ENCODE measurements at places on chromosomes 6 and 20.

- peak within 1 kb of the TSS; percentile 44 for H3K4me3 ChIP-seq
- peak; percentile 88 for DNase-seq
Observed at GRCh38 chr6:30914076-30914853, at the start of gene VARS2. VARS2 (plus strand) TSS chr6:30914238; CDS start chr6:30914837, 599 bp downstream.

GRCh38 chr20:8812817-8813216 lies 256.1 kb upstream of the PLCB4 start:
- H3K27ac ChIP-seq: no peak overlapping the region
- DNase-seq: no peak
- no peak overlapping the region for H3K4me3 ChIP-seq
- no peaks in the 10 kb centered on the region for H3K36me3 ChIP-seq

- H3K27ac ChIP-seq: no peak overlapping the region
- H3K36me3 ChIP-seq: no peaks in the 10 kb centered on the region
- H3K4me1 ChIP-seq: peaks cover 1% of the 10 kb centered on the region
- no peaks in the 10 kb centered on the region for H3K27me3 ChIP-seq
- DNase-seq: peak; percentile 19
Observed at GRCh38 chr6:145036848-145037567, 698.3 kb downstream of the EPM2A start.

GRCh38 chr20:46970937-46971630 lies 76.4 kb downstream of the EYA2 start:
- H3K27ac ChIP-seq: no peak overlapping the region
- H3K27me3 ChIP-seq: no peaks in the 10 kb centered on the region
- no peaks in the 10 kb centered on the region for H3K4me1 ChIP-seq
- H3K36me3 ChIP-seq: no peaks in the 10 kb centered on the region
- peak; percentile 97 for DNase-seq

DNA sequence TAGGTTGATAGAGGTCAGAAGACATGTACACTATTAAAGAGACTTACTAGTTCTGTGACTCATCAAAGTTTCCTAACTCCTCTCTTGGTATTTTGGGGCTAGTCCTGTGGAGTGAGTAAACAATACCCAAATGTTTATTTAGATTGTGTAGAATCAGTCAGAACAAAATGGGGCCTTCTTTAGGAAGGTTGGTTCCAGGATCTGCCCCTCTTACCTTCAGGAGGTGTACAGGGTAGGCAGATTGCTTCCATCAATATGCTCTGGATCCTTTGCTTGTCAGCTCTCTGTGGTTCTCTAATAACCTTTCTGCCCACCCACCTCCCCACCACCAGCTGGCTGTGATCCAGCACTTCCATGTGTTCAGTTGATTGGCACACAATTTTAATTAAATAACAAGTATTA lies 107.0 kb downstream of the POPDC3 start:
- H3K4me1 ChIP-seq: no peaks in the 10 kb centered on the region
- no peak overlapping the region for H3K4me3 ChIP-seq
- peak; percentile 38 for DNase-seq
- H3K27me3 ChIP-seq: peaks cover 2% of the 10 kb centered on the region
- no peak overlapping the region for H3K27ac ChIP-seq
- H3K36me3 ChIP-seq: no peaks in the 10 kb centered on the region

GRCh38 chr20:24783631-24784492 lies 165.2 kb upstream of the CST7 start:
- no peak for DNase-seq
- H3K36me3 ChIP-seq: no peaks in the 10 kb centered on the region
- no peak overlapping the region for H3K4me3 ChIP-seq
- H3K27ac ChIP-seq: no peak overlapping the region

DNA sequence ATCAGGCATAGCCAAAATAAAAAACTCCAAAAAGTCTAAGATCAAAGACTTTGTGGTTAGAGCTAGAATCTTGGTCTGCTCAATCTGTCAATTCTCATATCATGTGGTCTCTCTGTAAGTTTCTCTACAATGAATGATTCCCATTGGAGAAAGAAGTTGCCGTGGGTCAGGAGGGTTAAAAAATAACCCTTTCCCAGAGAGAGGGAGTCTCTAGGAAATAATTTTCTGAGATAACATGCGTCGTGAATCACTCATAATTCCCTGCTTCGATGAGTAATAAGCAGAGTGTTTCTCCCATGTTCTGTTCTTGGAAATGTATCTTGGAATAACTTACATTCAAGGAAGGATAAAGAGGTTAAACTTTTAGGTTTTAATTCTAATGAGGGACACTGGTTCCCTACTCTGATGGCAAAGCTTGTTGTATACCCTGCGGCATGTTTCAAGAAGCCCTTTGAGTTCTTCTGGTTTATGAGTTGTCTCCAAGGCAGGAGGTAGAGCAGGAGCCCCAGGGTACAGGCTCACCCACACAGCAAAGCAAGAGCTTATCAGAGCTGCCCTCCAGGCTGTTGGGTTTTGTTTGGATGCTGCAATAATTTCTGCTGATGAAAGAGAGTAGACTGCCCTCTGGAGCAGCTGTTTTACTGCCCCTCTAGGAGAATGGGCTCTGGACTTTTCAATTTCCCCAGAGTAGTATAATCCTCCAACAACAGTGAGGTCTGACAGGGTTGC lies 599.1 kb downstream of the QKI start:
- H3K27me3 ChIP-seq: no peaks in the 10 kb centered on the region
- H3K36me3 ChIP-seq: no peaks in the 10 kb centered on the region
- H3K27ac ChIP-seq: no peak overlapping the region
- no peak for DNase-seq
- H3K4me3 ChIP-seq: no peak overlapping the region
- H3K4me1 ChIP-seq: no peaks in the 10 kb centered on the region

- H3K4me3 ChIP-seq: no peak overlapping the region
- no peak overlapping the region for H3K27ac ChIP-seq
- no peak for DNase-seq
- H3K36me3 ChIP-seq: no peaks in the 10 kb centered on the region
- no peaks in the 10 kb centered on the region for H3K27me3 ChIP-seq
Observed at GRCh38 chr6:47362857-47363461, 53.3 kb upstream of the TNFRSF21 start.

DNA sequence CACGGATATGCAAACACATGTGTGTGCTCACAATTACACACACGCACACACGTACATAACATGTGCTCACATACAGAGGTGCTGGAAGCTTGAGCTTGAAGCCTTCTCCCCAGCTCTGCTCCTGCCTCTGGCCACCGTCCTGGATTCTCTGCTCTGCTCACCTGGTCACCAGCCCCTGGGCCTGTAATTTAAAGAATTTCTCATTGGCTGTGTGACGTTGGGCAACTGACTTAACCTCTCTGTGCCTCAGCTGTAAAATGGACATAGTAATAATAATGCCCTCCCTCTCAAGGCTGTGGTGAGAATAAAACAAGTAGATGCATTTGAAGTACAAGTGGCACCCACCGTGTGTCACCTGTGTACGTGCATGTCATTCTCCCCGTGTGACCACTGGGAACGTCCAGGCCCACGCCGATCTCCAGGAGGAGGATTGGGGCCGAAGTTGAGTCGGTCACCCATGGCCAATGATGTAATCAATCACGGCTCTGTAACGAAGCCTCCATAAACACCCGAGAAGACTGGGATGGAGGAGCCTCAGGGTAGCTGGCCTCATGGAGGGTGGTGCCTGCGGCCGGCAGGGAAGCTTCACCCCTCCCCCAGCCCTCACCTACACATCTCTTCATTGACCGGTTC lies 160.9 kb upstream of the AFDN start:
- H3K4me3 ChIP-seq: no peak overlapping the region
- H3K36me3 ChIP-seq: no peaks in the 10 kb centered on the region
- DNase-seq: no peak
- no peaks in the 10 kb centered on the region for H3K4me1 ChIP-seq
- no peak overlapping the region for H3K27ac ChIP-seq
